AG08395 (cell line): ENCODE measurements at places on chromosomes 1 and 21.

GRCh38 chr1:207308451-207309190 lies 12.9 kb upstream of the CD55 start:
- no peak for DNase-seq

- DNase-seq, result no peak
Observed at GRCh38 chr1:167016100-167016750, 27.1 kb downstream of the MAEL start.

DNA sequence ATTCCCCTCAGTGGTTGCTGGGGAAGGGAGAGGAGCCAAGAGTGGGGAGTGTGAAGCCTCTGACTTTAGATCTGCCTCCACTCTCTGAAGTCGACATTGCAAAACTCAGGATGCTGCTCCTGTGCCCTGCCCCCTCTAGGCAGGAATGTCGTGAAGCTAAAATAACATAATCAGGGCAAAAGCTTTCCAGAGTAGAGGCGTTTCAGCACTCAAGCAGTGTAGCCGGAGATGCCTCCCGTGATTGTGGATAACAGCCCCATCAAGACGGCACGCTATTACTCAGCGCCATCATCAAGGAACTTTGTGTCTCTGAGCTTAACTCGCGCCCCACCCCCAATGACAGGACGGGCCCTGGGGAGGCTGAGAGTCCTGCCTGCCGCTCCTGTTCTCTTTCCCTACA lies 60.0 kb downstream of the FBXO2 start:
- peak; percentile 18 for DNase-seq

GRCh38 chr21:45570071-45570470 lies 27.8 kb upstream of the SLC19A1 start:
- DNase-seq, result no peak

- peak; percentile 14 for DNase-seq
Observed at GRCh38 chr21:27359141-27359540, 392.3 kb upstream of the ADAMTS5 start.

- DNase-seq, result no peak
Observed at GRCh38 chr1:205211839-205212536, 486 bp upstream of the DSTYK start.

GRCh38 chr1:87017998-87018672 lies 103.7 kb downstream of the HS2ST1 start:
- no peak for DNase-seq

DNA sequence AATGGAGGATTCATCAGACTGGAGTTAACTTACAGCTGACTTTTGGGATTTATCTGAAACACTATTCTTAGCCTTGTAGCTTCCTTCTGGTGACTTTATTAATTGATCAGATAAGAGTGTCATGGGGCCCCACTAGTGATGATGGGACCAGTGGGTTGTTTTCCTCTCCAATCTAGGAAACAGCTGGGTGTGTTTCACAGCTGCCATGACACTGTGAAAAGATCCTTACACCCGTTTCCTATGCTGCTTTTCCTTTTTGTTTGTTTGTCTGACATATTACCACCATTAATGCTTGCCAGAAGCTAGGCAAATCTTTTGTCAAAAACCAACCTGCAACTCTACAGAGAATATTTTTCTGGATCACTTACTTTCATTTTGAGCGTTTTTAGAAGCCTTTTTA lies 86.2 kb downstream of the ZBTB18 start:
- DNase-seq, result no peak

GRCh38 chr1:111656086-111657017 lies 36.8 kb downstream of the RAP1A start:
- peak; percentile 67 for DNase-seq

DNA sequence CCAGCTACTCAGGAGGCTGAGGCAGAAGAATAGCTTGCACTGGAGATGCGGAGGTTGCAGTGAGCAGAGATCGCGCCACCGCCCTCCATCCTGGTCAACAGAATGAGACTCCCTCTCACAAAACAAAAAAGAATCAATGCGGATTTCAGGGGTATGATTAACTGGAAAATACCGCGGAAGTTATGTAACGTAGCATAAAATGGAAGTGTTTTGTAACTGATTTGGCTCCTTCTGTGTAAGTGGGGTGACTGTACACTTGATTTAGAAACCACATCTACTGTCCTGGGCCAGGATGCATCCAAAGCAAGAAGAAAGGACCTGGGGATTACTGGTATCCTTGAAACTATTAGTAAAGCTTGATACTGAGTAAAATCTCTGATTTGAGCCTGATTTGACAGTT lies 3.1 kb upstream of the VAMP4 start:
- no peak for DNase-seq

GRCh38 chr1:56710646-56711045 lies 65.5 kb downstream of the PRKAA2 start:
- DNase-seq, result peak; percentile 46

DNA sequence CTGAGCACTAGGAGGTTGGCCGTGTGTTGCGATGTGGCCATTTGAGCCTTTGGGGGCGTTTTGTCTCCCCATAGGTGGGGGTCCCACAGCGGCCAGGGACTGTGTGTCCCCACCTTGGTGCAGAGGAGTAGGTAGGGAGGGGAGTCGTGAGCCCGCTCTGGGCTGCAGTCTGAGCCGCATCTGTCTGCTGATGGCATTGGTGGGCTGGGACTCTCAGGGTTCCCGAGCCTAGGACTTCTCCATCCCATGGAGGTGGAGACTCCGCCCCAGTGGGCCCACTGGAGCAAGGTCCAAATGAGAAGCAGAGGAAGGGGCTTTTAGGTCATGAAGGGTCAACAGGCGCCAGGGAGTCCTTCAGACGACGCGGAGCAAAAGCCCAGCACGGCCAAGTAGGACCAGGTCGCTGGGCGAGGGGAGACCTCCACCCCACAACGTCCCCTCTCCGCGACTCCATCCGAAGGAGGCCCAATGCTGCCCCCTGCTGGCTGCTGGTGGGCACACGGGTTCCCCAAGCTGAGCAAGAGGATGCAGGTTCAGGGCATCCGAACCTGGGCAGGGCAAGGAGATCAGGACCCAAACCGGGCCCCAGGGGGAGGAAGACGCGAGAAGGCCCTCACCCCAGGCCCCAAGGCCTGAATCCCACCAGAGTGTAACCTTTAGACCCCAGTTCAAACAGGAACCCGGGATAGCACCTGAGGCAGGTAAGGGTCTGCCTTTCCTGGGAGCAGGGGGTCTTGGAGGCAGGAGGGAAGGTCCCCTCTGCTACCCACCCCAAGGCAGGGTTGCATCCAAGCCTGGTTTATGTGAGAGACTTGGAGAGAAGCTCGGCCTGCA lies 14.9 kb downstream of the TTC34 start:
- DNase-seq, result no peak

- peak; percentile 60 for DNase-seq
Observed at GRCh38 chr1:209601809-209602657, 18.5 kb downstream of the CAMK1G start.

GRCh38 chr1:210446479-210446878 lies 117.8 kb downstream of the HHAT start:
- no peak for DNase-seq

- DNase-seq, result no peak
Observed at GRCh38 chr1:110787328-110788071, 85.4 kb upstream of the CD53 start.

DNA sequence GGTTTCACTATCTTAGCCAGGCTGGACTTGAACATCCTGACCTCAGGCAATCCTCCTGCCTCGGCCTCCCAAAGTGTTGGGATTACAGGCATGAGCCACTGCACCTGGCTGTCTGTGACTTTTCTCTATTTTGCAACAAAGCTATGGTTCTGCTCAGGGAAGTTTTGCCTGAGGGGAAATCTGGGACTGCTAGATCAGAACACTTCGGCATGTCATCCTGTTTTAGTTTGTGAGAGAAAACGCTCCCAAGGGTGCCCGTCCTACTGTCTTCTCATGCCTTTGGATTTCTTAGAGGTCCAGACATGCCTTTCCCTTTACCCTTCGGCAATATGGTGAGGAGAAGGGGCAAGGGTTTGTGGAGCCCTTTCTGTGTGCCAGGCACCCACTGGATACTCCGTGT lies 5.6 kb upstream of the CORT start:
- DNase-seq, result no peak

DNA sequence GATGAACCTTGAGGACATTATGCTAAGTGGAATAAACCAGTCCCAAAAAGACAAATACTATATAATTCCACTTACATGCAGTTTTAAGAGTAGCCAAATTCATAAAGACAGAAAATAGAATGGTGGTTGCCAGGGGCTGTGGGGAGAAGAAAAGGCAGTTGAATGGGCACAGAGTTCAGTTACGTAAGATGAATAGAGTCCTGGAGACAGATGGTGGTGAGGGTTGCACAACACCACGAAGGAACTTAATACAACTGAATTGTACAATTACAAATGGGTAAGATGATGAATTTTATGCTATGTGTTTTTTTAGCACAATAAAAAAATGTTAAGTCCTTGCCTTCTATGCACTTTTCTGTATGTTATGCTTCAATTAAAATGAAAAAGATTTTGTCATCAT lies 66.6 kb downstream of the CD34 start:
- DNase-seq, result no peak

- DNase-seq, result peak; percentile 58
Observed at GRCh38 chr1:32539584-32540571, 651 bp downstream of the ZBTB8A start.

GRCh38 chr1:42679364-42679983 lies 2.7 kb upstream of the YBX1 start:
- peak; percentile 22 for DNase-seq

GRCh38 chr1:2507744-2508155 lies 18.6 kb downstream of the PANK4 start:
- no peak for DNase-seq
